ENCODE measurements at places on chromosomes 16 and 17.

DNA sequence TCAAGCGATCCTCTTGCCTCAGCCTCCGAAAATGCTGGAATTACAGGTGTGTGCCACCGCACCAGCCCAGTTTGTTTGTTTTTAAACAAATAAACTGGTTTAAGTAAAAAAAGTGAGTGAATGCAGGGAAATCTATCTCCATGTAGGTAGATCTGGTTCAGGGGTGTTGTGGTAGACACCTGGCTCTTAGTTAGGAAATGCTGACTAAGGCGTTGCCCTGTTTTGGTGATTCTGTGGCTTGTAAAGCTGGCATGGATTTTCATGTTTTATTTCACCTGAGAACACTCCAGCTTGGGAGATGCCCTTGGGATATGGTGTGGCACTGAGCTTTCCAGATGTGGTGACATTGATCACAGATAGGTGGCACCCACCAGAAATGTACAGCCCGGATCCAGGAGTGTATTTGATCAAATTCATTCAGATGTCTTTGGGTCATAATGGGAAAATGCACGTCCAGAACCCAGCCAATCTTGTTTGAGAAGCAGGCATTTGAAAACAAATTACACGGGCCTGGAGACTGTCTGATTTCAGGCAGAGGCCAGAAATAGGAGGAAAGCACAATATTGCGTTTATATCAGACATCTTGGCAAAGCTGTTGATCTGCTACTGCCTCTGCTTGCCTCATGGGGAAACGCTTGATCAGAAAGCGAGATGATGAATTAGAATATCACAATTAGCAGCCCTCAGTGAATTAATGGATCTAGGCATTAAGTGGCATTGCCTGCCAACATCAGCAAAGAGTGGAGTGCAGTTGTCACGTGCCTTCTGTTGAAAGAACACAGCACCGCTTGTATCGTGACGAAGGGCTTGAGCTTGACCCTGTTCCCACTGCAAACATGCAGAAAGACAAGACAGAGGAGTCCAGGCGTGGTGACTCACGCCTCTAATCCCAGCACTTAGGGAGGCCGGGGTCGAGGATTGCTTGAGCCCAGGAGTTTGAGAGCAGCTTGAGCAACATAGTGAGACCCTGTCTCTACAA, 7.3 kb upstream of the IL34 start:
- peak; percentile 91 for DNase-seq

- DNase-seq: no peak
Measured at GRCh38 chr17:81050645-81051625, 16.0 kb downstream of the BAIAP2 start.

- no peak for DNase-seq
Measured at GRCh38 chr16:87333581-87334331, 16.6 kb upstream of the C16orf95 start.

DNA sequence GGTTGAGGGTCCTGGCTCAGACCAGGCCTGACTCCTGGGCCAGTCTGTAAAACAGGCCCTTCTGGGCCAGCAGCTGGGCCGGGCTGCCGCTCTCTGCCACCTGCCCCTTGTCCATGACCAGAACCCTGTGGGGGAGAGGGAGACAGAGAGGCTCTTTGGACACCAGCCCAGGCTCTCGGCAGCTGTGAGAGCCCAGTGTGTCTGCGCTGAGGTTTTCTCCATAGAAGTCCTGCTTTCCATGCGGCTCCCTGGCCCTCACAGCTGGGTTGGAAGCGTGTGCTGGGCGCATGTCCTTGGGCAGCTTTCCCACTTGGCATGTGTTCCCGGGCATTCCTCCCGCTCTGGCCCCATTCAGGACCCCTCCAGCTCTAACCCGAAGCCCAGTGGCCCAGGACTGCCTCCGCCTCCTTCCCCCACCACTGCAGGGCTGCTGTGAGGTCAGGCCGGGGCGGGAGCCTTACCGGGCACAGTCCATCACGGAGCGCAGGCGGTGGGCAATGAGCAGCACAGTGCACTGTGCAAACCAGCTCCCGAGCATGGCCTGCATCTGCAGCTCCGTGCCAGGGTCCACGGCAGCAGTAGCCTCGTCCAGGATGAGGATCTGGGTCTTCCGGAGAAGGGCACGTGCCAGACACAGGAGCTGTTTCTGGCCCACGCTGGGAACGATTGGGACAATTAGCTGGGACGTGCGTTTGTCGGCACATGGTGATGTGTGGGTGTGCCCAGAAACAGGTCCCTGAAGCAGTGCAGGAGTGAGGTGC, 73.0 kb downstream of the ABCC6 start:
- DNase-seq: peak; percentile 63

- no peak for DNase-seq
Measured at GRCh38 chr16:84144209-84144858, 643 bp downstream of the HSDL1 start.

GRCh38 chr17:58755577-58756245, at the start of gene PPM1E:
TSS of gene PPM1E (plus strand) at chr17:58755854.
- peak; percentile 64 for DNase-seq

GRCh38 chr16:74071996-74072535, 224.5 kb upstream of the PSMD7 start:
- DNase-seq: peak; percentile 19

DNA sequence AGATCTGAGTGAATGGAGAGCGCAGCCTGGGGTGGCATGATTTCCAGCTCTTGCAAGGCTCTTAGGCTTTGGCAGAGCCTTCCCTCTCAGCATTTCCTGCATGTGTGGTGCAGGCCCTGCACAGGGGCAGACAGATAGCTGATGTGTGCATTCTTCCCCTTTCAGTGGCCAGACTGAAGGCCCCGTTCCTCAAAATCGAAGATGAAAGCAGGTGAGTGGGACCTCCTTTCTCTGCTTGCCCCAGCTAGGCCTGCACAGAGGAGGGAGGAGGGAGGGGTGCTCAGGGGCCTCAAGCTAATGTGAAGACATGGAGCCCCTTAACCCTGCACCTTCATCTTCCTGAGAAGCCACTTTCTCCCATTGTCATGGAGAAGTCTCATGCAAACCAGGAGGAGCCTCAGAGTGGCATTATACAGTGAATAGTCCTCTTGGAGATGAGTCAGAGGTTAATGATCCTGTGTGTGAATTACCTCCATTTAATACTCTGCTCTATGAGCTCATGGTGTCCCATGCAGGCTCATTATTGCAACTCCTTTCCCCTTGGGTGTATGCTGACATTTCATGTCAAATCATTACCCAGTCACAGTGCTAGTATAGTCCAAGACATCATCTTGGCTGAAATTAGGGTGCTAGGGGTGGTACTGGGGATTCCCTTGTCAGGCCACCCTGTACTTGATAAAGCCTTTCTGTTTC, 20.4 kb upstream of the ADAM11 start:
- no peak for DNase-seq

DNA sequence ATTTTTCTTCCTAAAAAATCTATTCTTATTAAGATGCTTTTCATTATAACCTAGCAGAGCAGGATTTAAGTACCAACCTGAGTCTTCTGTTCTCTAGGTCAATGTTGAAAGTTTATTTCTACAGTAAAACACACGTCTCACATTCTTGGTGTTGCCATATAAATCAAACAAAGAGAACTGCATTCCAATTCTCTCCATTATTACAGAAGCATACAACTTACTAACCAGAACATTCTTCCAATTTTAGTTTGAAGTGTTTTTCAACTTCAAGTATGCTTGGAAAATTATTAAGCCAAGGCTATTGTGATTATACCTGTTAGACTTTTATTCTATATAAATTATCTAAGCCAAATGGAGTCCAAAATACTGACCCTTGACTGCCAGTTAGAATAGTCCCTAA, 110.4 kb upstream of the PMFBP1 start:
- no peak for DNase-seq

DNA sequence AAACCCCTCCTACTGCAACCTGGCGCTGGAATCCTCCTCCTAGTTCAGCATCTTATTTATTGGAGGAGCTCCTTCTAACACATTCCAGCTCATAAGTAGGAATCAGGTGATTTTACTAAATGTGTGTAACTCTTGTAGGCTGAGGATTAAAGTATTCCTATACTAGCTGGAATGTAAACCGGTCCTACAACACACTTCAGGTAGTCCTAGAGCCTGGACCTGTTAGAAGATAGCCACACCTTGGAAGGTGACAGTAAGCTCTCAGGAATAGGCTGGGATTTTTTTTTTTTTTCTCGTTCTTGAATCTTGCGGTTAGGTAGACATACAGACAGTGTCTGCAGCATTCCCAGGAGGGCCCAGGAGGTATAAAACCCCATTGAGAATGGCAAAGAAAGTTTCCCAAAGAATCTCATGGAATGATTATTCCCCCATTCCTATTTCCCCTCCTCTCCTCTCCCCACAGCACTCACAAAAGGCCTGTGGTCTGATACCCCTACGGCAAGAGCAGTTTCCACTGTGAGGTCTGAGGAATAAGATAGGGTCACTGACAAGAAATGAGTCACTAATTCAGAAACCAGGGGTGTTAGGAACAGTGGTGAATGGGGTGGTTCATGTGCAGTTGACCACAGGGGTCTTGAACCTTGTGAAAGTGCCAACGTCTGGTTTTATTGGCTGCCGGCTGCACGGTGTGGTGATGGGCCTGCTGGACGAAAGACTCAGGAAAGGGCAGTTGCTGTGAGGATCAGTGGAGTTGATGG, 267.1 kb downstream of the UTP18 start:
- DNase-seq: no peak

GRCh38 chr17:80980397-80981061, 11.1 kb upstream of the CHMP6 start:
- DNase-seq: peak; percentile 50

DNA sequence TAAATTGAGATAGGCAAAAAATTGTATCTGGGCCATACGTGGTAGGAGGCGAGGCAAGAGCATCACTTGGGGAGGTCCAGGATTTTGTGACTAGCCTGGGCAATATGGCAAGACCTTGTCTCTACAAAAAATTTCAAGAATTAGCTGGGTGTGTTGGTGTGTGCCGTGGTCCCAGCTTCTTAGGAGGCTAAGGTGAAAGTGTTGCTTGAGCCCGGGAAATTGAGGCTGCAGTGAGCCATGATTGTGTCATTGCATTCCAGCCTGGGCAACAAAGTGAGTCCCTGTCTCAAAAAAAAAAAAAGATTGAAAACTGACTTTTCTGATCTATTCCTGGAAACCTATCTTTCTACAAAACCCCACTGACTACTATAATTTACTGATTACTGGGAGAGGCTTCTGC, 26.7 kb downstream of the CDK12 start:
- no peak for DNase-seq

- peak; percentile 22 for DNase-seq
Measured at GRCh38 chr17:37160944-37161343, 212.2 kb downstream of the AATF start.

GRCh38 chr17:42845556-42845917, 1.2 kb downstream of the AOC2 start:
- DNase-seq: no peak

DNA sequence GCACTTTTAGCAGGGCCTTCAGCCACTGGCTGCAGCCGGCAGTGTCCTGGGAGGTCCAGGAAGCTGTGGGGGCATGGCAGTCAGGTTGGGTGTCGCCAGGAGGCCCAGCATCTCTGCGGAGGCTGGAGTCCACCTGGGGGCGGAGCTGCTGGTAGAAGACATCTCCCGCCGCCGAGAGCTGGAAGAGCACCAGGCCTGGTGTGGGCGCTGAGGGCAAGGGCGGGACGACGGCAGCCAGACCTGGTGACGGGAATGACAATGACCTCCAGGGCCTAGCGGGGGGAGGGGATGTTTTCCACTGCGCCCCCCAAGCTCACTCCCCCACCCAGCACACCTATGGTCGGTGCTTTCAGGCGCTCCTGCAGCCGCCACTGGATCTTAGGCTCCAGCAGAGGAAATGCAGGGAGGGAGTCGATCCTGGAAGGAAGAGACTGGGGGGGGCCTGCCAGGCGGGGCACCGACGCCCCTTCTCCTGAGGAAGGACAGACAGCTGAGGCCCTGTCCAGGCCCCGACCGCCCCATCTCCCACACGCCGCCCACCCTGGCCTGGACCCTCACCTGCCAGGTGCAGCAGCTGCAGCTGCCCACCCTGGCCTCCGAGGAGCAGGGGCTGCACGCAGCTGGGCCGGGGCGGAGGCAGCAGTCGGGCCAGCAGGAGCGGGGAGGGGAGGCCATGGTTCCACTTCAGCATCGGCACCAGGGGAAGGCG, 7.1 kb downstream of the TAF1C start:
- DNase-seq: no peak

- DNase-seq: no peak
Measured at GRCh38 chr17:35748341-35748841, 4.6 kb downstream of the GAS2L2 start.

GRCh38 chr16:69087161-69087581, 18.3 kb upstream of the HAS3 start:
- DNase-seq: no peak

DNA sequence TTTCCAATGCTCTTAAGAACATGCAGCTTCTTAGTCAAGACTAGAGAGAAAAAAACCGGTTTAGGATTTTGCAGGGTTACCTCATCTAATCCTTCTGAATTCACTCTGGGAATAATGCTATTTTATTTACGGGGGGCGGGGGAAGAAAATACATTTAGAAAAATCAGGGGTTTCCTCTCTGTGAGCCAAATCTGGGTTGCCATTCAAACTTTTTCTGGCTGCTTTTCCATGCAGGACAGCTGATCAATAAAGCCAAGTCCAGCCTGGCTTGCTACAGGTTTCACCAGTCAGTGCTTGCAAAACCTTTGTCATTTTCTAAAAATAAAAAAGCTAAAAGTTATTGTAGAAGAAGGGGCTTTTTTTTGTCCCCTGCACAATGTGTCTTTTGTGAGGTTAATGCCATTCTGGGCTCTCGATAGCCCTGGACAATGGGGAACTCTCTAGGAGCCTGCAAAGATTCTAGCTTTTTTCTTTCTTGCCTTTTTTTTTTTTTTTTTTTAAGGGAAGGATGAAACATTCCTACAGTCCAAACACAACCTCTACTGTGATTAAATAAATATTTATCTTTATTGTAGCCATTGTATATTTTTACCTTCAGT, 13.1 kb upstream of the ZFHX3 start:
- DNase-seq: no peak

- DNase-seq: no peak
Measured at GRCh38 chr17:40596261-40596919, 31.1 kb upstream of the CCR7 start.

DNA sequence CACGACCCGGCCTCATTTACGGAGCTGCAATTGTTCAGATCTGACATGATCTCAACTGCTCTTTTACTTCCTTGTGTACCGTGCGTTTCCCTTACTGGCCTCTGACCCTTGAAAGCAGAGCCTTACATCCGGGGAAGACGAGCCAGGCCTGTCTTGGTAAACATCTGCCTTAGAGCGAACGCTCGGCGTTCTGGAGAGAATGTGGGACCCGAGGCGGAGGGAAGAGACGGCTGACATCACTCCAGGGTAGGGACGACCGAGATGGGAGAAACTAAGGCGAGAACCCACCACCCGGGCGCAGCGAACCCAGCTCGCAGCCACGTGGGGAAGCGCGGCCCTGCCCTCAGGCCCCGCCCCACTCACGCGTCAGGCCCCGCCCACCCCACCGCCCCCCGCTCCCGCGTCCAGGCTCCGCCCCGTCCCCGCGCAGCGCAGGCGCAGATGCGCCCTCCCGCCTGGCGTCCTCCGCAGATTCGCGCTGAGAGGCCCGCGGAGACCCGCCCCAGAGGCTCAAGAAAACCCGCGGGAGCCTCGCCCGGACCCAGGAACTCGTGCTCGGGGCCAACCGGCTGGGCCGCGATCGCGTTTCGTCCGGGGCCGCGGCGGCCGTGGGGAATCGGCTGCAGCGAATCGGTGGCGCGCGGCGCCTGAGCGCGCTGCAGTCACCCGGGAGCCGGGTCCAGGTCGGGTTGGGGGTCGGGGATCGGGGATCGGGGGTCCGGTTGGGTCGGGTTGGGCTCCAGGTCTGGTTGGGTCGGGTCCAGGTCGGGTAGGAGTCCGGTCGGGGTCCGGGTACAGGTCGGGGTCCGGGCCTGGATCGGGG, at the start of gene TELO2:
Gene TELO2 (plus strand): TSS at position 438 of the 823 bp plus-strand sequence. CDS start 922 bp downstream, outside the sequence.
- DNase-seq: peak; percentile 63
